Inflammatory macrophage treated with lipopolysaccharide for 4 hours (primary cell): ENCODE measurements at places on chromosomes 11 and 22.

GRCh38 chr11:109267293-109268095, 154.5 kb upstream of the C11orf87 start:
- DNase-seq = no peak

GRCh38 chr11:120184946-120185705, 25.7 kb upstream of the OAF start:
- no peak for DNase-seq

DNA sequence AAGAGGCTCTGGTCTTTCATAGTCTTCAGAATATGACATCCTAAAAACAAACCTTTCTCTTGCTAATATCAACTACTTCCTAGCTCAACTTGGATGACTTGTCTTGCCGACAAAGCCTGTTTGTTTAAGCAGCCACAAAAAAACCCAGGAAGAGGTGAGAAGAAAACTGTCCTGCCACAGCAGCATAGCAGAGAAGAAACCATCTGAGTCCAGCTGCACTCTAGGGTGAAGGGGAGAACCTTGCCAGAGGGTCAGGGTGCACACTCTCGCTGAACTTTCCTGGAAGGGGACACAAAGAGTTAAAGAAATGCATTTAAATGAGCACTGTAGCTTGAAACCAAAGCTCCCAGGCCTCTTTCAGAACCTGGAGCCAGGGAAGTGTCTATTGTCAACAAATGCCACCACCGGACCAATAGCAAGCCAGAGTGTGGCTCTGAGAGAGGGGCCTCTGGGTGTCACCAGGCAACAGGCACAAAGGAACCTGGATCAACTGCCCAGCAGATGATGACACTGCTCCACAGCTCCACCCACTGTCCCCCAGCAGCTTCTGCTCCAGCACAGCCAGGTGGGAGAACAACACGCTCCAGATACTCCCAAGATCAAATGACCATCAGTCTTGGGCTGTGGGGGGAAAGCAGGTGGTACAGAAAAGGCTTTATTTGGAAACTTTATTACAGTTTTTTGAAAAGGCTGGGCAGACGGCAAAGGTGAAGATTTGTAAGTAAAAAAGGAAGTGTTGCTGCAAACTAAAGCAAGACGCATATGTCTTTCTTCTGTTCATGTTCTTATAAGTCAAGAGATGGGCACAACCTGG, 105.7 kb downstream of the RASSF10 start:
- no peak for DNase-seq

DNA sequence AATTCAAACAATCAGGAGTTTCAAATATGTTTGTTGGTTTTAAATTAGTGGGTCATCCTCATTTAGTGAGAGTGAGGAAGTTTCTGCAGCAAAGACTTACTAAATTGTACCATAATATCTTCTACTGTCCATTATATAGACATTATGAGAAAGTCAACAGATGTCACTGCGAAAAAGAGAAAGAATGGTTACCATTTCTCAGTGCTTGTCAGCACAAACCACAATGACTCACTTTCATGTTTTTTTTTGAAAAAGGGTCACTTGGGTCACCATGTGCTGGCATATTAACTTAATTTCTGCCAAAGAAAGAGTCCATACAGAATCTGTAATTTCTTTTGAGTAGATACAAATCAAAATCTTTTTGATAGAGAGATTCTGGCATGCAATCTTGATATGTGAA, 924.6 kb upstream of the FAT3 start:
- DNase-seq = no peak

- no peak for DNase-seq
Measured at GRCh38 chr11:95845167-95845566, 54.9 kb downstream of the CEP57 start.

GRCh38 chr11:110349138-110349996, 53.0 kb upstream of the RDX start:
- peak; percentile 91 for DNase-seq

DNA sequence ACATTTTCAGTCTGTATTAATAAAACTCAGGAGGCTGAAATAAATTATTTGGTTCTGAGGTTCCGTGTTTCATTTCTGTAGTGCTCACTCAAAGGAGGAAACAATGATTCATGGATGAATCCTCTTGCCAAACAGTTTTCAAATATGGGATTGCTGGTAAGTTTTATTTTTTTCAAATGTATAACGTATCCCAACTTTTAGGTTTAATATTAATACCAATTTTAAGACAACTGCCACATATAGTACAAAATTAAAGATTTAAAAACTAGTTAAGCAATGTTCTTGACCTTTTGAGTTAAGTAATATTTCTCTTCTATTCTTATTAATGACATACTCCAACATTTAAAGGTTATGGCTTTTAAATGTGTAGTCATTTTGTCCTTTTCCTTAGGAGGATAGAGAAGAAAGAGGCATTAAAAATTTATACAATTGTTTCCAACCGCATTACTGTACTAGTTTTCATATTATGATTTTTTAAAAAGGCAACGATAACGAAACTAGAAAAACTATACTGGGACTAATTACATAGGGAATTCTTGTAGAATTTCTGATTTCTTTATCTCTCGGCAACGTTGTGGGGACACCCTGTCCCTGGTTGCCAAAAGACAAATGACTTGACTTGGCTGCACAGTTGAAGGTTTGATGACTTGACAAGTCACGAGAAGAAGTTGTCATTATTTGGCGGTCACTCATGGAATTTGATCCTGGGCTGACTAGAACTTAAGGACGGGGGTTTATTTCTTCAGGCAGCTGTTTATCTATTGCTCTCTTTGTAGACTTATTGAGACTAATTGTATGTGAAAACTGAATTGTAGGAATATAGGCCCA, 69.1 kb upstream of the ADSL start:
- peak; percentile 78 for DNase-seq

GRCh38 chr11:65502274-65502554, 3.4 kb downstream of the MALAT1 start:
- no peak for DNase-seq

GRCh38 chr22:47062126-47062525, 299.7 kb downstream of the TBC1D22A start:
- no peak for DNase-seq

- DNase-seq = no peak
Measured at GRCh38 chr11:103257360-103257759, 148.1 kb downstream of the DYNC2H1 start.

GRCh38 chr11:79157738-79158137, 283.1 kb downstream of the TENM4 start:
- no peak for DNase-seq

GRCh38 chr11:503179-503981, 3.7 kb downstream of the RNH1 start:
- peak; percentile 96 for DNase-seq

GRCh38 chr11:15662285-15662684, 547.6 kb downstream of the INSC start:
- DNase-seq = no peak

DNA sequence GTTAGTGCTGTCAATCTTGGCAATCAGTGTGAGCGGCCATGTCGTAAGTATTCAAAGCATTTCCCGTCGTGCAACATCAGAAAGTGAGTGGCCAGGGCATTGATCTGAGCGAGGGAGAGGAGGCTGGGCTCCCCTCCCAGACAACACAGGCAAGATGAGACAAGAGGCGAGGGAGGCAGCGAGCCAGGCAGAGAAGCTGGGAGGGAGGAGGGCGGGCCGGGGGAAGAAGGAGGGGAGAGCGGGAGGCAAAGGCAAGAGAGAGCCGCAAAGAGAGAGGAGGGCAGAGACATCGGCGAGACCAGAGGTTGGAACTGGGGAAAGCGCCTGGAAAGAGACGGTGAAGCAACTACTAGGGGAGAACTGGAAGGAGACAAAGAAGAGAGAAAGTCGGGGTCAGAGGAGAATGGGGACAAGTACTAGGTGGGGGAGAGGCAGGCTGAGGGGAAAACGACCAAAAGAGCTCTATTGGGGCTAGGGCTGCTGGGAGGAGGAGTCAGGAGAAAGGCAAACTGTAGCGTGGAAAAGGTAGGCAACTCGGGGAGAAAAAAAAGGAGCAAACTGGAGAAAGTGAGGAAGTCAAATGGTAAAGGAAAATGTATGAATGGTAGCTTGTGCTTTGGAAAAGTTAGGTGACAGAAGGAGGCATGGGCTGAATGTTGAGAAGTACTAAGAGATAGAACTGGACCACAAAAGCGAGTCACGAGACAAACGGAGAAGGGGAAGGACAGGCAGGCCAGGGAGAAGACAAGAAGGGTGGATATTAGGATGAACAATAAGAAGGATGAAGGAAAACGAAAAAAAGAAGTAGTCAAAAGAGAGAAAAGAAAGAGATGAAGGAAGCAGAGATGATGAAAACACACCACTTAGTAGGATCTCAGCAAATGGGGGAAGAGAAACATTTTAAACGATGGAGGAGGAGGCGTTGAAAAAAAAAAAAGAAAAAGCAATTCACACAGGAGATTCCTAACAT, 130.5 kb upstream of the C11orf58 start:
- no peak for DNase-seq
